Fibroblast of villous mesenchyme (primary cell): ENCODE measurements at places on chromosomes 3 and 15. TPM values are rescaled to one million over a fixed set of nuclear protein-coding genes. Genes with fewer than 3 reads are reported as not detected.

The DTX3L gene
- total RNA-seq: 25.1 and 36.7 TPM in 2 replicates

DNA sequence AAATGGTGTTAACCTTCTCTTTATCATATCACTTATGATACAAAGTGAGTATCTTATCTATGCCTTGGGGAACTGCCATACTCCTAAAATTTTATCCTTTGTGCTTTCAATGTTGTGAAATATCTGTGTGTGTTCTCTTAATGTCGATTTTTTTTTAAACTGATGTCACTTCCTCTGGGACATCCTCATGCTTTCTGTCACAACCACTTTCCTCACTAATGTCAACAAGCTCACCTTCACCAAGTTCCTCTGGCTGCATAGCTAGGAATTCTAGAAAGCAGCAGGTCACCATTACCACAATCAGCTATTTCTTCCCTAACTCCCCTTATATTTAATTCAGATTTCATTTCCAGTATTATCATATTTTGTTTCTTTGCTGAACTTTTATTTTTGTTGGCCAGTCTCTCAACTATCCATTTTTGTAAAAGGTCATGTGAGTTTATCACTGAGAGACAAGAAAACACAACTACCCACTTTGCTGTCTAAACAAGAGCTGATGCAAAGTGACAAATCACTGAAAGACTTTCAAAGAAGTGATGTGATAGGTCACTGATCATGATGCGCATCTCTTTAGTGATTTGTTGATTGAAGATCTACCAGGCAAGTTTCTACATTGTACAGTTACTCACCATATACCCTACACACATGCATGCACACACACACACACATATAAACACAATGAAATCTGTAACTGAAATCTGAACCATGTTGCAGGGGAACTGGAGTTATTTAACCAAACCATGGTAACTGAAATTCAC lies 369.0 kb downstream of the ULK4 start:
- no peak for DNase-seq

DNA sequence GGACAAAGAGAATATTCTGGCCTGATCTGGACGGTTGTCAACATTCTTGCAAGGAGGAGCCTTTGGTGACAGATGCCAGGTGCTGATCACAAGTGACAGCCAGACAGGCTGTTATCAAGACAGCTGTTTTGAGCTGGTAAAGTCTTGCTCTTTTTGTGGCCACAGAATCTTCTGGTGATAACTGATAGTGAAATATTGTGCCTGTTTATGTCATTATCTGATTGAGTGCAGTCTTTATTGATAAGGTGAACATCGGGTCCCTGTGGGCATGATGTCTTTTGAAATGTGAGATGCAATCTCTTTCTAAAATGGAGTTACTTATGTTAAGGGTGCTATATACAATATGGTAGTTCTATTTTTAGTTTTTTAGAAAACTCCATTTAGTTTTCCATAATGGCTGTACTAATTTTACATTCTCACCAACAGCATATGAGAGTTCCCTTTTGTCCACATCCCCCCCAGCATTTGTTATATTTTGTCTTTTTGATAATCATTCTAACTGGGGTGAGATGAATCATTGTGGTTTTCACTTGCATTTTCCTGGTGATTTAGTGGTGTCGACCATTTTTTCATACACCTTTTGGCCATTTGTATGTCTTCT lies 10.7 kb downstream of the CEP63 start:
- no peak for DNase-seq

The SMCO1 gene
- under 0.01 TPM in 1 of 2 replicates, not detected in the other for total RNA-seq

The CYP1A2 gene
- total RNA-seq: not detected in 2 replicates
